Naive B cell (primary cell): ENCODE measurements at places on chromosomes 12 and 14. TPM values are rescaled to one million over a fixed set of nuclear protein-coding genes. Genes with fewer than 3 reads are reported as not detected.

HOXC10 gene
- not detected for polyA plus RNA-seq

TPPP2 gene
- polyA plus RNA-seq = not detected

C12orf50 gene
- polyA plus RNA-seq = not detected

DNA sequence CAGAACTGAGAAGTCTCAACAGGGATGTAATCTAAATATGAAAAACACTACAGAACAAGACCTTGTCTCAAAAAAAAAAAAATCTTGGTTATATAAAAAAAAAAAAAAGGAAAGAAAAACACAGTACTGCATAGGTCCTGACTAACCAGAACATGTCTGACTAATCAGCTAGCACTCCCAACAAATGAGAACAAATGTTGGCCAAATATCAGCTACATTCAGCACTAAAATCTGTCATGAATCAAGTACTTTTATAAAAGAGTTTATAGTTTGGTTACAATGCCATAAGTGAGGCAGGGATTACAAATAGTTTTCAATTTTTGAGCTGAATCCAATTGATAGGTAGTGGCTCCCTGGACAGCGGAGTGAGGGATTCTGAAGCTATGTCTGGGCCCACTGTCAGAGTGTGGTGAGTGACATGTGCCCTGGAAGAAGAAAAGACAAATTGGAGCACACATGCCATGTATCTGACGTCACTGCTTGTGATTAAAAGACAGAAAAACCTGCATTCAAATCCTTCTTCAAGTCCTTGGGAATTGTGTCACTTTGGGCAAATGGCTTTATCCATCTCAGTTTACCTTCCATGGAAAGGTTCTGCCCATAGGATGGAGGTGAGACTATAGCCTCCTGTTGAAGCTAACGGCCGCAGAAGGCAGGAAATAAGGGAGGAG, 5.6 kb upstream of the FAM234B start:
- H3K36me3 ChIP-seq = no peaks in the 10 kb centered on the region
- peak overlapping the region; percentile 38 for H3K27ac ChIP-seq
- no peak overlapping the region for H3K4me3 ChIP-seq
- DNase-seq = no peak
- H3K27me3 ChIP-seq = no peaks in the 10 kb centered on the region

- peaks cover 3% of the 10 kb centered on the region for H3K36me3 ChIP-seq
- no peak overlapping the region for H3K4me3 ChIP-seq
- H3K27me3 ChIP-seq = no peaks in the 10 kb centered on the region
These were observed 110.7 kb downstream of the SLC38A6 start for GRCh38 chr14:61091657-61092273.

DNA sequence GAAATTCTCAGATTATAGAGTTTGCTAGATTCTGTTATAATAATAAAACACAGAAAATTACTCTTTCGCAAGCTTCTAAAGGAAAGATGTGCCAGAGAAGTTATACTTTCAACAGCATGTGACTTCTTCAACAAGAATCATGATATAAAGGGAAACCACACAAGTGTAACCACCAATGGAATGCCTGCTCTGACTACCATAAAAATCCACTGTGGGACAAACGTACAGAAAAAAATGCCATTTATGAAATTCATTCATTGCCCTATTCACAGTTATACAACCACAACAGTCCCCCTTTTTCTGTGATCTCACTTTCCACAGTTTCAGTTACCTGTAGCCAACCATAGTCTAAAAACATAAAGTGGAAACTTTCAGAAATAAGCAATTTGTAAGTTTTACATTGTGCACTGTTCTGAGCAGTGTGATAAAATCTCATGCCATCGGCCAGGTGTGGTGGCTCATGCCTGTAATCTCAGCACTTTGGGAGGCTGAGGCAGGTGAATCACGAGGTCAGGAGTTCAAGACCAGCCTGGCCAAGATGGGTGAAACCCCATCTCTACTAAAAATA, 3.2 kb downstream of the CATSPERB start:
- H3K36me3 ChIP-seq = no peaks in the 10 kb centered on the region
- DNase-seq = no peak
- no peak overlapping the region for H3K4me3 ChIP-seq
- no peak overlapping the region for H3K27ac ChIP-seq
- peaks cover 13% of the 10 kb centered on the region for H3K27me3 ChIP-seq

DNA sequence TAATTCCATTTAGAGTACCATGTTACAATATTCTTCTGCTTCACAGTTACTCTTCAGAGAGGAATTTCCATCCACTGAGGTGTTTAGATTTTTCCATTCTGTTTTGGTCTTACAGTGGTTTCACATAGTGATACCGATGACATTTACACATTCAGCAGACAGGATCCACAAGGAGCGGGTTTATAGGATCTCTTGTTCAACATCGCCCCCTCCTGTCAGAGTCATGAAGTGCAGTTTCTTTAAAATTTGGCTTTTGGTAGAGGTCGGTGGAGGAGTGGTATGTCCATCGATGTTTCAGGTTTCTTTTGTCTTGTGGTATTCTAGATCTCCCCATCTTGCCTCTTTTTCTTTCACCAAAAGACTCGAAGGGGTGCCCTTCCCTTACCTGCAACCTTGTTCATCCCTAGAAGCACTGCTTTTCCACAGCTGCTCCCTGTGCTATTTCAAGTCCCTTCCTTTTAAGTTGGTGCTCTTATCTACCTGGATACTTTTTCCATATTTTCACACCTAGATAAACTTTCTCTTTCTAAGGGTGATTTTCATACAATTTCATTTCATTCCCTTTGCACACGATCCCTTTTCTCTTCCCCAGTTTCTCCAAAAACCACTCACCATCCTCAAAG, 181.3 kb downstream of the ITPR2 start:
- H3K4me1 ChIP-seq = no peaks in the 10 kb centered on the region
- H3K4me3 ChIP-seq = no peak overlapping the region
- H3K36me3 ChIP-seq = peaks cover 32% of the 10 kb centered on the region

GRCh38 chr12:72578327-72578726, 306.2 kb downstream of the TRHDE start:
- no peaks in the 10 kb centered on the region for H3K4me1 ChIP-seq
- no peak overlapping the region for H3K4me3 ChIP-seq
- H3K27ac ChIP-seq = no peak overlapping the region
